ENCODE measurements at places on chromosomes 11 and 22.
A peak's percentile ranks its signal among the peaks of the same experiment; 100 is the strongest.

GRCh38 chr11:101327908-101328307, 198.3 kb upstream of the PGR start:
- no peak for DNase-seq

DNA sequence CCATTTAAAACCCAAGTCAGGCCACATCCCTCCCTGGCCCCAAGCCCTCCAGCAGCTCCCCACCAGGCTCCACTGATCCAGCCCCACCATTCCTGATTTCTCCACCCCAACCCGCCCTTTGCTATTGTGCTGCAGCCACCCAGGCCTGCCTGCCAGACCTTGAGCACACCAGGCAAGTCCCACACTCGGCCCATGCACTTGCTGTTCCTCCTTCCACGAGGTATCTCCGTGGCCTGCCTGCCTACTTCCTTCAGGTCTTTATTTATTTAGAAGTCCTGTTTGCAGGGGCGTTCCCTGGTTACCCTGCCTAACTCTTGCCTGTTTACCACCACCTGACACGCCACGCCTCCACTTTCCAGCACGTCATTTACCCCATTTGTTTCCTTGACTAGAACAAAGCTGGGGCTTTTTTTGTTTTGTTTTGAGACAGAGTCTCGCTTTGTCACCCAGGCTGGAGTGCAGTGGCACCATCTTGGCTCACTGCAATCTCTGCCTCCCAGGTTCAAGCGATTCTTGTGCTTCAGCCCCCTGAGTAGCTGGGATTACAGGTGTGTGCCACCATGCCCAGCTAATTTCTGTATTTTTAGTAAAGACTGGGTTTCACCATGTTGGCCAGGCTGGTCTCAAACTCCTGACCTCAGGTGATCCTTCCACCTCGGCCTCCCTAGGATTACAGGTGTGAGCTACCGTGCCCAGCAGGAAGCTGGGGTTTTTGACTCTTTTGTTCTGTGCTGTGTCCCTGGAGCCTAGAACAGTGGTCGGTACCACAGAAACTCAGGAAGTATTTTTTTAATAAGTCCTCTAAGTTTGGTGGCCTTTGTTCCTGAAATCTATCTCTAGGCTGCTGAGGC, 6.7 kb downstream of the CENPM start:
- DNase-seq = peak; percentile 95

GRCh38 chr11:72783144-72783905, 10.5 kb downstream of the STARD10 start:
- DNase-seq = no peak

GRCh38 chr11:69008737-69009440, 4.2 kb downstream of the MRGPRF start:
- no peak for DNase-seq

- no peak for DNase-seq
Measured at GRCh38 chr11:46247090-46247489, 30.4 kb upstream of the CREB3L1 start.

DNA sequence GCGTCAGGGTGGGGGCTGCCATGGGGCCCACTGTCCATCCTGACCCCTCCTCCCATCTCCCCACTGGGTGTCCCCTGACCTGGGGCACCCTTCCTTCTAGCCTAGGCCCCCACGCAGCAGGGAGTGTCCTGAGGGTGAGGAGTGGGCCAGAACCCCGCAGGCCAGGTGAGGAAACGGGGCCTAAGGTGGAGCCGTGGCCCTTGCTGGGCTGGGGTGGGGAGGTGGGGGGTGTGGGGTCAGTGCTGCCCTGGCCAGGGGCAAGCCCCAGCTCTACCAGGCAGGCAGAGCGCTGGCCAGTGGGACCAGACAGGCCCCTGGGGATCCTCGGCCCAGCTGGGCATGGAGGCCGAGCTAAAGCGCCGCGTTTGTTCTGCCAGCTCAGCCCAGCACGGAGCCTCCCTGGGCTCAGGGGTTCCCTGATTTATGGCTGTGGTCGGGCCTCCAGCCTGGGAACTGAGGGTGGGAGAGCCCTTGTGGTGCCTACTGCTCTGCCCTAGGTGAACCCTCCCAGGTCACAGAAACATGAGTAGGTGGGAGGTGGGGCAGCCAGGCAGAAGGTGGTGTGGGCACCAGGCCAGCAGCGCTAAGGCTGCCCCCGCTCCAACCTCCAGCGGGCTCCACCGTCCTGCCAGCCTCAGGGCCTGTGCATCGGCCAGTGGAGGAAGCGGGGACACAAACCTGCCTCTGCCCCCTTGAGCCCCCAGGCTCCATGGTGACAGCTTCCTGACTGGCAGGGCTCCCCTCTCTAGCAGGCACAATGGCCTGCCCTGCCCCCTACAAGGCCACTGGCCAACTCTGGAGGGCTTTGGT, 22.4 kb downstream of the TRMU start:
- DNase-seq = no peak

GRCh38 chr11:119752946-119753345, 23.9 kb upstream of the NECTIN1 start:
- DNase-seq = no peak

DNA sequence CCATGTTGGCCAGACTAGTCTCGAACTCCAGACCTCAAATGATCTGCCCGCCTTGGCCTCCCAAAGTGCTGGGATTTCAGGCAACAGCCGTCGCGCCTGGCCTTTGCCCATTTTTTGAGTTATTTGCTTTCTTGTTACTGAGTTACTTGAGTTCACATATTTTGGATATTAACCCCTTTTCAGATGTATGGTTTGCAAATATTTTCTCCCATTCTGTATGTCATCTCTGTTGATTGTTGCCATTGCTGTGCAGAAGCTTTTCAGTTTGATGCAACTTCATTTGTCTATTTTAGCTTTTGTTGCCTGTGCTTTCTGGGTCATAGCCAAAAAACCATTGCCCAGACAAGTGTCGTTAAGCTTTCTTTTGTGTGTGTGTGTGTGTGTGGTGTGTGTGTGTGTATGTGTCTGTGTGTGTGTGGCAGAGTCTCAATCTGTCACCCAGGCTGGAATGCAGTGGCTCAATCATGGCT, 6.8 kb downstream of the TSGA10IP start:
- DNase-seq = no peak

DNA sequence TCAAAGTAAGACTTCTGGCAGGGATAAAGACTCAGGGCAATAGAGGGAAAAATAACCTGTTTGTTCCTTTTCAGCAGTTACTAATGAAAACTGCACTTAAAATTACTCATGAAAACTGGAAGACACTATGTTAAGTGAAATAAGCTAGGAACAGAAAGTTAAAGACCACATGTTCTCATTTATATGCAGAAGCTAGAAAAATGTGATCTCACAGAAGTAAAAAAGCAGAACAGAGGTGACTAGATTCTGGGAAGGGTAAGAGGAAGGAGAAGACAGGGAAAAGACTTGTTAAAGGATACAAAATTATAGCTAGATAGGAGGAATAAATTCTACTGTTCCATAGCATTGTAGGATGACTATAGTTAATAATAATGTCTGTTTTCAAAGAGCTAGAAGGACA, 22.2 kb downstream of the HPS5 start:
- DNase-seq = no peak

DNA sequence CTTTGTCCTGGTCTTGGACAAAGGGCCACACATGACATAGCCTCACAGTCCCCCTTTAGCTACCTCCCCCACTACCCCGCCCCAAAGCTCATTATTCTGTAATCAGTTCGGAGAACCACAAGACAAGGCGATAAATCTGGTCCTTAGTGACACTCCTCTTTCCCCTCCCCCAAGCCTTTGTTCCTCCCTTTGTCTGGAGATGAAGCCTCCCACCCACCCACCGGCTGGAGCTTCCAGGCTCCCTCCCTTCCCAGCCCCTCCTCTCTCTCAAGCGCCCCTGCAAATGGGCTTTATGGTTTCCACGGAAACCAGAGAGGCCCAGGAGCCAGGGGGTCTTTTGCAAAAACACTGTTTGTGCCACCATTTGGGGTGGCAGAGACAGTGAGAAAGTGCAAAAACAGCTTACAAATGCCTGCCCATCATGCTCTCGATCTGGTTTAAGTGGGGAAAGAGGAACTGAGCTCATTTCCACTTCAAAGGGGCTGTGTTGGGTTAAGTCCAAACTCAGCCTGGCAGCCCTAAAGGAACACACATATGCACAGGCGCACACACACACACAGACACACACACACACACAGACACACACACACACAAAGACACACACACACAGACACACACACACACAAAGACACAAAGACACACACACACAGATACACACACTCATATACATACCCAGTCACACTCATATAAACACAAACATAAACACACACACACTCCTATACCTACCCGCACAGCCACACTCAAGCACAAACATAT, 23.5 kb downstream of the APLNR start:
- no peak for DNase-seq

DNA sequence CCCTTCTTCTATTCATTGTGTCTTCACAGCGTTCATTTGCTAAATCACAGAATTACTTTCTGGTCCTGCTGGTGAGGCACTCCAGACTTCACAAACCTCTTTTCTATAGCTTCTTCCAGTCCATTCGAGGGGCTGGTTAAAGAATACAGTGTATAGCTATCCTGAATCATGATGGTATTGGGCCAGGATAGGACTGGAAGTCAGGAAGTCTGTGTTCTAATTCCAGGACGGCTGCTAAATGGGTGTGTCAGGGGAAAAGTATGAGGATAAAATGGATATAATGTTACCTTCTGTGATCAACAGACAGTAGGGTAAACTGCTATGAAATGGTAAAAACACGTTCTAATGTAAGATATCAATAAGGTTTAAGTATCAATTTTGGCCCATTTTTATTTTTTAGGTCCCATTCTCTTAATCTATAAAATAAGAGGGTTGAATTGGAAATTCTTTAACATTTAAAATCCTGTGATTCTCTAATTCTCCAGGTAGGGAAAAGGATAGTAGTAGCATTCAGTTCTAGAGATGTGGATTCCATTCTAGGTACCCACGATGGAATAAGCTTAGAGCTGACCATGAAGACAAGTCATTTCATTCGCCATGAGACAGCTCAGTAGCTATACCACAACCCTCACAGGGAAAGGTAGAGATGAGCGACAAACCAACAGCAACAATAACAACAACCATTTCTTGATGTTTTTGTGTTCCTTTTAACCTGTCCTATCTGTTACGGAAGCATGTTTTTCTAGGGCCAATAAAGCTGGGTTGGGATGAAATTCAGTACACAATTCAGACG, 96.1 kb downstream of the SLC1A2 start:
- DNase-seq = no peak

DNA sequence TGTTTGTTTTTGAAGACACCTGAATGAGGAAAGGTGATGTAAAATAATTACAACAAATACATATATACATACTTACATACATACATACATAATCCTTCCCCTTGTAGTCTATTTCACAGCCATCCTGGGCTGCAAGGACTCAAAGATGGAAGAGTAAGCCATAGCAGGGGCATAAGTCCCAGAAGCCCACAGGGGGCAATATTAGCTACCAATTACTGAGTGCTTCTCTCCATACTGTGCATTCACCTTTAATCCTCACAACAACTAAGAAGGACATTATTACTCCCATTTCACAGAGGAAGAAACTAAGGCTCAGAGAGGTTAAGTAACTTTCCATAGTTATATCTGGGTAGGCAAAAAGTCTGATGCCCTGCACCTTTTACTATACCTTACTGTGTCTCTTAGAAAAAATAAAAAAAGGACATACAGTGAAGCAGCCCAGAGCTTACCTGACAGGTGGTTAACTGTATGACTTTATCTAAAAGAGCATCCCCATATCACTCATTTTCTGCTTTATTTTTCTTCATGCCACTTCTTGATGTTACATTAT, 2.7 kb downstream of the SERGEF start:
- DNase-seq = no peak

DNA sequence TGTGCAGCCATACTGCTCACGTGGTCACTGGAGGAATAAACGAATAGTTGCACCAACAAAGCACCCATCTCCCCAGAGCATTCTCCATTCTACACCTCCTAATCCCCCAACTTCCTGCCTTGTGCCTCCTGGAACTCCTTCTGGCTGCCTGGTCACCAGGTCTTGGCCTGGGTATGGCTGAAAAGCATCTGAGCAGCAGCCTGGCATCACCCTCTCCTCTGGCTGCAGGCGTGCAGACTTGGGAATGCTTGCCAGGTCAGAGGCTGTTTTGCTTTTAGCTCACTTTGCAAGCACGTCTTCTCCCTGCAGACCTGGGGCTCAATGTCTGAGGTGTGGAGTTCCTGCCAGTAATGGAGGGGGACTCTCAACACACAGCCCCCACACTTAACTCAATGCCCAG, 33.3 kb upstream of the KCNJ11 start:
- no peak for DNase-seq

- DNase-seq = no peak
Measured at GRCh38 chr11:120977266-120978137, 46.4 kb upstream of the TBCEL start.

DNA sequence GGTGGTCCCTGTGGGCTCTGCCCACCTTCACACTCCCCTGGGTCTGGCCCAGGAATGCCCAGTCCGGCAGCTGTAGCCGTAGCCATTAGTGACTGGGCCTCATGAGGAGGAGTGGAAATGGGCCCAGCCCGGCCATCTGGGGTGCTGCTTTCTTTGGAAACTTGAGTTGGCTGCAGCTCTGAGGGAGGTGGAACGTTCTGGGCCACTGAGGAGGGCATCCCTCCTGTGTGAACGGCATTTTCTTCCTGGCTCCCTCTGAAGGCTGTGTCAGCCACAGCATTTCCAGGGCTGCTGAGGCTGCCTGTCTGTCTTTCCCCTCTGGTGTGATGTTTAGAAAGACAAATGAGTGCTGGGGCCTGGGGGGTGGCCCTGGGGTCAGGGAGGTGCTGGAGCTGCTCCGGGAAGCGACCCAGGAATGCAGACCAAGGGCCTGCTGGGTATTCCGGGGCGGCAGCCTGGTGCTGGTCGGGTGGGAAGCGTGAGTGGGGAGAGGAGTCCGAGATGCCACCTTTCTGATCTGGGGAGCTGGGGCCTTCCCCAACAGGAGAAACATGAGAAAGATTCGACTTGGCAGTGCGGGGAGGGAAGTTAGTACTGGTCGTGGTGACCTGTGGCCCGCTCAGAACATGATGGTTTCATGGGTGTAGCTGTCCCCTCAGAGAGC, 27.1 kb downstream of the PTDSS2 start:
- DNase-seq = no peak

DNA sequence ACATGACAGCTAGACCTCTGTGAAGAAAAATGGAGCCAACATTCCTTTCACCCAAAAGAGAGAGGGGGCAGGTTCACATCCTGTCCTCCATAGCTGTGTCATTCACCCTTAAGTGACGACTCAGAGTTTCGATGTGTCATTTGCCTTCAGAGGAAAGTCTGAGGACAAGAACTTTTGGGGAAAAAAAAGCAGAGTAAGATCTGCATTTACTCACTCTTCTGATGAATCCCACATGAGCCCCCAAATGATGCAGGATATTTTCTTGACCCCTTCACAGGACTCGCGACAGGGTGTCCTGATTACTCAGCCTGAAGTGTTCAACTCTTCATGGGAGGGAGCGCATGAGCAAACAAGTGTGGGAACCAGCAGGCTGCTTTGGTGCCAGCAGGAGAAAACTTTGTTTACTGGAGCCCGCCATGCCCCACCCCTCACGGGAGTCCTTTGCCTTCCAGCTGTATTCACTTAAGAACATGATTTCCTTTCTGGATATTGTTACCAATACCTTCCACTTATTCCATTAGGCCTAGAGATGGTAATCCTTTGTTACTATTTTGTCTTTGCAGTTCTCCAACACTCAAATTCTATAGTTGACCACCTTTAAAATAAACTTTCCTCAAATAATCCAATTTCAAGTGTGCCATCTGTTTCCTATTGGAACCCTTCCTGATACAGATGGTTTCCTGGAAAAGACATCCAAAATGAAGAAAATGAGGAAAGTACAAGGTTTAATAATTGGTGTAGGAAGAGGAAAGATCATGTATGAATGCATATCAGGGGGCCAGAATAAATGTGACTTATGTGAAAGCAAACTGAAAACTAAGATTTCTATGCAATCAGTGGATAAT, 729.8 kb downstream of the FAM181B start:
- DNase-seq = peak; percentile 49

Data from activated T-cell treated with anti-CD3 and anti-CD28 coated beads, Interleukin-2, amount 50 U/mL, for 48 hours (primary cell).